Lower leg skin (tissue), 4 donors: ENCODE measurements at places on chromosomes 16 and 17. TPM values are rescaled to one million over a fixed set of nuclear protein-coding genes. Genes with fewer than 3 reads are reported as not detected.
A peak's percentile ranks its signal among the peaks of the same experiment; 100 is the strongest.

DNA sequence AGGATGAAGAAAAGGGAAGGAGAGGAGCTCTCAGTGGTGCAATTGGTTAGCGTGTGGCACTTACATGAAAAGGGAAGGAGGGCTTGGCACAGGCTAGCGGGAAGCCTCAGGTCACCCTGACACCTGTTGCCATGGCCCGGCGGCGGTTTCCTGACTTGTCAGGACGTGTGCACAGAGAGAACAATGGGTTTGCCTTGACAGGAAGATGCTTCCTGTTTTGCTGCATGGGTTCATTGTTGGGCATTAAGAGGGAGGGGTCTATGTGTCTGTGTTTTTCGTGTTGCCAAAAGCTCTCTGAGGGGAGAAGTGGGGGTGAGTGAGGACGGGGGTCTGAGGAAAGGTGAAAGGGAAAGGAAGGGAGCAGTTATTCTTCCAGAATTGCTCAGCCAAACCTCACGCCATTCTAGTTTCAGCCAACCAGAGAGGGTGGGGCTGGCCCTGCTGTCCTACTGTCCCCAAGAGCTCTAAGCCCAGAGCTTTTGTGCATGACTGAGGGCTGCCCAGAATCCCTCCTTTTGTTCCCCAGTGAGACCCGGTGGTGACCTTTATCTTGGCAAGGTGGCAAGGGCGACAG is 17.1 kb upstream of the CCR7 start:
- DNase-seq = peak; percentile 93

DNA sequence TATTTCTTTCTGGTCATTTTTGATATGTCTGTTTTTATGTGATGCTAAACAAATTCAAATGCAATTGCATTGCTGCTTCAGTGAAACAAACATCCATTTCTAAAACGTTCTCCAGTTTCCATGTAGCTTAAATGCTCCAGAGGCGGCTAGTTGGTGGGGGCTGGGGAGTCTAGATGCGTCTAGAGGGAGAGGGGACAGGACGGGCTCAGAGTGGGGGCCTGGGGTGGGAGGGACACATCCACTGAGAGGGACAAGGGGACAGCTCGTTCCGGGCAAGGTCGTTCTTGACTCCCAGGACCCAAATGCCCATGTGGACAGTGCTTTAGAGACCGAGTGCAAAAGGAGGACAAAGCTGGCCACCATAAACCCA is 102.3 kb downstream of the FOXL1 start:
- peak; percentile 66 for DNase-seq

CNTD1 gene
- 0.17 TPM for total RNA-seq

GGT6 gene
- total RNA-seq = 137 TPM

GRCh38 chr16:79703066-79703465 is 102.5 kb upstream of the MAF start:
- no peak for DNase-seq

NPIPA8 gene
- total RNA-seq = not detected

GRCh38 chr16:89522287-89522686 is 14.1 kb downstream of the SPG7 start:
- no peak for DNase-seq

- DNase-seq = no peak
Observed at GRCh38 chr17:32330147-32330546, 11.8 kb downstream of the C17orf75 start.

- no peak for DNase-seq
Observed at GRCh38 chr16:50037662-50038220, 12.7 kb downstream of the CNEP1R1 start.

- DNase-seq = peak; percentile 39
Observed at GRCh38 chr16:69465083-69465721, 40.8 kb downstream of the CYB5B start.
